ENCODE measurements at places on chromosomes 6 and 20.

GRCh38 chr6:134630508-134631121, 312.7 kb upstream of the SGK1 start:
- no peak for DNase-seq

- no peak for DNase-seq
These were observed 33.1 kb upstream of the UBR2 start for GRCh38 chr6:42530751-42531150.

DNA sequence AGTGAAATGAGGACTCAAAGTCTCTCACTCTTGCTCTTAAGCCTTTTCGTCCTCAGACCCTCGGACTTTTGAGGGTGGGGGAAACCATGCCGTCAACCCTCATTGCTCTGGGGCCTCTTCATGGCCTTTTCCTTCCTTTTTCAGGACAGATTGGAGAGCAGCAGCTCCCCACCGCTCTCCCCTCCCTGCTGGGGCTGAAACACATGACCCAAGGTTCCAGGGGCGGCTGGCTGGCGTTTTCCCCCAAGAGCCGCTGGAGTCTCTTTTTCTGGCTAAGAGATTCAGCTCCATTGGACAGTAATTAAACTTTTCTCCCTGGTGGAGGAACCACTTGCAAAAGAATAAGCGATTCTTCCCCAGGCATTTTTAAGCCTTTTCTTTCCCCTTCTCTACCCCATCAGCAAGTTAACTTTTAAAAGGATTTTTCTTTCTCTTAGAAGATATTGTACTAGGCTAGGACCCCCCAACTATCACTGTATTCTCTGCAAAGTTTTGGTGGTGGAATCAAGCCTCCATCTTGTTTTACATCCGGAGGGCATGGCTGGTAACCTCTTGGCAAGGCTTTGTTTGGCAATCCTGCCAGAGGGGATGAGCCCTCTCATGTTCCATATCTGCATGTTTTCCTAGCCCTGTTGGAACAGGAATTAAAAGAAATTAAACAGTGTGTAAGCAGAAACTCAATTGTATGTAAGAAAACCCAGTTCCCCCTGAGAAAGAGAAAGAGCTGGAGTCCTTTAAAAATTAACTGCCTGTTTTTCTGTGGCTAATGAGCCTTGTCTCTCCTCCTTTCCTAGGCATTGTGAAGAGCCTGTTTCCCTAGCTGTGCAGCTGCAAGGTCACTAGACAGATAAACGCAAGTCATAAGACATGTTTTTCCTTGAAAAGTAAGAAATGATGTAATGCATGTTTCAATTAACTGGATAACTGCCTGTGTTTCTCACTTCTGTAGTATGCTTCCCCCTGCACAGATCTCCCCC, 100.8 kb upstream of the GPR6 start:
- no peak for DNase-seq

GRCh38 chr6:47700053-47700452, 1.7 kb downstream of the ADGRF4 start:
- no peak for DNase-seq

DNA sequence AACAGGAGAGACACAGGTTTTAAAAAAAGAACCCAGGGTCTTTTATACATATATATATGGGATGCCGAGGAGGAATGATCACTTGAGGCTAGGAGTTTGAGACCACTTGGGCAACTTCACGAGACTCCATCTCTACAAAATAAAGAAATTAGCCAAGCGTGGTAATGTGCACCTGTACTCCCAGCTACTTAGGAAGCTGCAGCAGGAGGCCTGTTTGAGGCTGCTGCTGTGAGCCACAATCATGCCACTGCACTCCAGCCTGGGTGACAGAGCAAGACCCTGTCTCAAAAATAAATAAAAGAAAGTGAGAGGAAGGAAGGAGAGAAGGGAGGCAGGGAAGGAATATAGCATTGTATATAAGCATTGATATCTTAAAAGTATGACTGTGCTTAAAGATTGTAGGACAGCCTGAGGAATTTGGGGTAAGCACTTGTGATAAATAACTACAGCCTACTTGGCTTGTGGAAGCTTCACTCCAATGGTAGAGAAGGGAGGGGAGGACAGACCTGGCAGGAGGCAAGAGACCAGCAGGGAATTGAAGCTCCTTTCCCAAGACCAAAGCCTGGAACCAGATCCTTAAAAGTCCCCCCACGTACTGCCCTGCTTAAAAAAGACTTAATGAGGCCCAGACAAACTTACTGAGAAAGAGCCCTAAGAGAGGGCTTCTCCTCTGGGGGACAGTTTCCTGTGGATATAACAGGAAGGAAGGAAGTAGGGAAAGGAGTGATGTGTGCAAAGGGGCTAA, 2.5 kb upstream of the SNTA1 start:
- no peak for DNase-seq

- no peak for DNase-seq
These were observed 31.4 kb downstream of the DUSP22 start for GRCh38 chr6:323730-324088.

DNA sequence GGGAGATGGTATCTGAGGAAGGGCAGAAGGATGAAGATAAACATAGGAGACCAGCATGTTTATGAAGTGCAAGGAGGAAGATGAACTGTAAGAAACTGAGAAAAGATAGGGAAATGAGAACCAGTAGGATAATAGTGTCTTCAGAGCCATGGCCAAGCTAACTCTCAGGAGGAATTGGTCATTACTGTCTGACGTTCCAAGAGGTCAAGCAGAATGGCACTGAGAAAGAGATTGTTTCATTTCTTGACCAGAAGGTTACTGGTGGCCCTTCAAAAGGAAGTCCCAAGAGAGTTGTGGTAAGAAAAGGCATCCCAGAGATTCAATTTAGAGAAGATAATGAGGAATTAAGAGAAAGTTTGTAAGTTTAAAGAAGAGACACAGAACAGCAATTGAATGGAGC, 47.5 kb downstream of the EYA4 start:
- DNase-seq: no peak

GRCh38 chr6:31851485-31851832, 11.2 kb downstream of the NEU1 start:
- no peak for DNase-seq

- DNase-seq: no peak
These were observed 17.3 kb downstream of the VSTM2L start for GRCh38 chr20:37920270-37920669.

DNA sequence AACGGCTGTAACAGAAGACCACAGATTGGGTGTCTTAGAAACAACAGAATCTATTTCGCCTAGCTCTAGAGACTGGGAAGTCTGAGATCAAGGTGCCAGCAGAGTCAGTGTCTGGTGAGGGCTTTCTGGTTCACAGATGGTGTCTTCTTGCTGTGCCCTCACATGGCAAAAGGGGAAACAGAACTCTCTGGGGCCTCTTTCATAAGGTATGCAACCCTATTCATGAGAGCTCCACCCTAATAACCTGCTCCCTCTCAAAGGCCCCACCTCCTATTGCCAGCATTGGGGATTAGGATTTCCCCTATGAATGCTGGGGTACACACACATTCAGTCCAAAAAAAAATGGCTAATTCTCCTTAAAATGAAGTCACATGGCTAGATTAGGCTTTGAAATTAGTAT, 10.0 kb downstream of the TXNDC5 start:
- DNase-seq: no peak

- no peak for DNase-seq
These were observed 9.1 kb downstream of the LBP start for GRCh38 chr20:38355161-38356012.

DNA sequence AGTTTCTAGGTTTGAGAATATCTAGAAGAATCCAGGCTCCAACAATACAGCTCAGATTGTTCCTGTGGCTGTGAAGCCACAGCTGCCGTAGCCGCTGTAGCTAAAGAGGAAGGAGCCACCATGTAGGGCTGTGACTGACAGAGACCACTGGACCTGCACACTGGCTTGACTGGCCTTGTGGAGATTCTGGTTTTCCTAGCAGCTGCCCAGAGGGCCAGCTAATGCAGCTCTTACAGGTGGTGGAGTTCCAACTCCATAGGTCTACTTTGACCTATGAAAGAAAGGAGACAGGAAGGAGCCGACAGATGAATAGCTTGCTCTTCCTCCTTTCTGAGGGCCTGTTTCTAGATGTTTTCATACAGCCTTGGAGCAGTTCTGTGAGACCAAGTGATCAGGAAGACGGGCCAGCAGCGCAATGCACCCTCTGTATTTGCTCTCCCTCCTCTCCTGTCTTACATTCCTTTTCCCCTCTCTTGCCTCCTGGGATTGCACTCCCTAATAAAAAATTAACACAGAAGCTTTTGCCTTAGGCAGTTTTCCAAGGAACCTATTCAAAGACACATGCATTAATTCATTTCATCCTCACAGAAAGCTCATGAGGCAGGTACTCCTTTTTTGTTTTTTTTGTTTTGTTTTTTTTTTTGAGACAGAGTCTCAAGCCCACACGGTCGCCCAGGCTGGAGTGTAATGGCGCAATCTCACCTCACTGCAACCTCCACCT, 51.8 kb upstream of the MYB start:
- DNase-seq: no peak

GRCh38 chr6:143515061-143515760, 3.7 kb upstream of the FUCA2 start:
- DNase-seq: no peak

DNA sequence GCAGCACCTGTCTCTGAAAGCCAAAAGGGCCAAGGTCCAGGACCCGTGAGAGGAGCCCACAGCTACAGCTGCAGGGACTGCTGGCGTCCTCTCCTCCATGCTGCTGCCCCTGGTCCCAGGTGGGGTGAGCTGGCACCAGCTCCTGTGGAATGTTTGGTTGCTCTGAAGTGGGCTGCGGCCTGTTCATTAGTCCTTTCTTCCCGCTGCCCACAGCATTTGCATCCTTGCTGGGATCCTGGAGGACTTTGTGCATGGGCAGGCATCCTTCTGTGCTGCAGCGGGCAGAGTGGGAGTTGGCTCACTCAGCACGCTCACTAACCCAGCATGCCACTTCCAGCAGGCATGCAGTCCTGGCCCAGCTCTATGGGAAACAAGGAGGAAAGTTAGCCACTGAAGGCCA, 76.4 kb downstream of the DHX35 start:
- no peak for DNase-seq

DNA sequence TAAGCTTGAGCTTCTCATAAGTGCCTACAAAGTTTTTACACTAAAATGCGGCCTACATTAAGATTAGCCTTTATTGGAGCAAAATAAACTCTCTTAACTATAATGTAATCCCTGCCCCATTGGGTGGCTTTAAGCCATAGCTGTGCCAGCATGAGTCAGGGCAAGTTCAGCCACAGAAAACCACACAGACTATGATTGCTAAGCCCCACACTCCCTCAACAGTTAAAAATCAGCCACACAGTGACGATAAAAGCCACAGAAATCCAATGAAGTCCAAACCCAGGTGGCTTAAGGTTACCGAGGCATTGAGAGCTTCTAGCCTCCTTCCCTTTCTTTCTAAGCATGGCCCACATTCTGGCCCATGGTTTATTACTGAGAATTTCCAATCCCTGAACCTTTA, 61.6 kb downstream of the GRM1 start:
- no peak for DNase-seq

- DNase-seq: no peak
These were observed 10.6 kb downstream of the TCF21 start for GRCh38 chr6:133899556-133899955.

DNA sequence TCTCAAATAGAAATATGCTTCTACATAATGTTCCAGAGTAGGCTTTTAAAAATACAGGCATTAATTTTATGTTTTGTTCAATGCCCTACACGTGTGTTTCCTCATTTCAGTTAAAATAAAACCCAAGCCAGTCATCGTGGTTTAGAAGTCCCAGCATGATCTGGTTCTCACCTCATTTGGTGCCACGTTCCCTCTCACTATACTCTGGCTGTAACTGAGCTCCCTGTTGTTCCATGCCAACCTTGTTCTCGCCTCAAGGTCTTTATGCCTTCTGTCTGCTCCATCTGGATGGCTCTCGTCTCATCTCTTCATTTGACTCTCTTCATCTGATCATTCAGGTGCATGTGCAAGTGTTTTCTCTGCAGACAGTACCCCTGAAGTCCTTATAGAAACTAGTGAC, 32.6 kb downstream of the HDGFL1 start:
- DNase-seq: no peak
